ENCODE measurements at places on chromosomes 12 and 14. TPM values are rescaled to one million over a fixed set of nuclear protein-coding genes. Genes with fewer than 3 reads are reported as not detected.

Gene ARMH4
- 74.2 TPM for polyA plus RNA-seq

Gene ORAI1
- polyA plus RNA-seq: 17.2 TPM

Gene LMO3
- polyA plus RNA-seq: 3.9 TPM

Gene CCDC196
- 0.21 TPM for polyA plus RNA-seq

Gene WASHC4
- 72.8 TPM for polyA plus RNA-seq

Gene CLEC4A
- 2.2 TPM for polyA plus RNA-seq

Gene NPFF
- polyA plus RNA-seq: 1.1 TPM

Gene AQP6
- 28.6 TPM for polyA plus RNA-seq

DNA sequence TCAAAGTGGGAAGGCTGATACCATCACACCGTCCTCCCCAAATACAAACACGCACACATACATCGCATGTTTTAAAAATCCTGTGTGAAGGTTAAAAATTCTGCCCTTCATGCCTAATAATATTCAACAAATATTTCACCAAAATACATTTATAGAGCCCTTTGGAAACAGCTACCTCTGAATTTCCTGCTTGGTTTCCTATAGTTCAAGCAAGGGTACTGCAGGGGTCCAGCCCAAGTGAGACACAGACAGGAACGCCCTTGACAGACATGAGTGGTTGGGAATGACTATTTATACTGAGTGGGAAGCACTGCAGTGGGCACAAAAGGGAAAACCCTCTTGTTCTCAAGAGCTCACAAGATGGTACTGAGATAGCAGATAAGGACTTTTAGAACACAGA, 51.0 kb downstream of the ST8SIA1 start:
- no peak for DNase-seq

- no peak for DNase-seq
These were observed 99.0 kb downstream of the SAMD4A start for GRCh38 chr14:54665946-54666345.

DNA sequence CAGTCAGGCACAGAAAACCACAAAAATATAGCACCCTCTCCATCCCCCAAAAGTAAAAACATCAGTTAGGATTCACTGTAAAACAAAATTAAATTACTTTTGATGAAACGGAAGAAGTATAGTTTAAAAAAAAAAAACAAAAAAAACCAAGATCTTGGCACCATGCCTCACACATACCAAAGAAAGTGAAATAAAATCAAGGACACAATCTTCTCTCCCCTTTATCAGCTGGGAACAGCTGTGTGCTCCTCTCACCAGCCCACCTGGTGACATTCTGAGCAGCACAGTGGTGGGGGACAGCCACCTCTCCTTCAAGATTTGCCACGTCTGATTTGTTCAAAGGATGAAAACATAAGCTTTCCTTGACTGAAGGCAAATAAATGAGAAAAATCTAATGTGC, 55.5 kb downstream of the ESR2 start:
- DNase-seq: no peak

- no peak for DNase-seq
These were observed 8.2 kb downstream of the FAM234B start for GRCh38 chr12:13052421-13052820.

- DNase-seq: no peak
These were observed 714.1 kb upstream of the TMEM132C start for GRCh38 chr12:127552838-127553237.

GRCh38 chr14:49420201-49420600, 166.0 kb downstream of the RPS29 start:
- DNase-seq: no peak

- DNase-seq: no peak
These were observed 93.9 kb upstream of the ZDHHC17 start for GRCh38 chr12:76669981-76670380.

GRCh38 chr12:51867371-51867770, 18.9 kb upstream of the FIGNL2 start:
- DNase-seq: no peak

DNA sequence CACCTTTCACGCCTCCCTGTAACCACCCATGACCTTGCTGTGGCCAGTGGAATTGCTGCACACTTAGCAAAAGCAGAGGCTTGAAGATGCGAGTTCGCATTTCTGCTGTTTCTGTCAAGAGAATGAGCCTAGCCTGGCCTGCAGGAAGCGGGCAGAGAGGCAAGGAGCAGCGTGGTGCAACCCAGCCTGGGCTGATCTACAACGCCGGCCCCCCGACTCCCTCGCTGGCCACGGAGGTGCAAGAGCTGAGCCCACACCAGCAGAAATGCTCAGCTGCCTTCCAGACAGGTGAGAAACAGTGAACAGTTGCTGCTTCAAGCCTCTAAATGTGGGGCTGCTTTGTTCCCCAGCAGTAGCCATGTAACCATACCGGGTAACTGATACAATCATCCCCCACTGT, 116.4 kb downstream of the NCOR2 start:
- no peak for DNase-seq

- DNase-seq: no peak
These were observed 24.2 kb downstream of the GALNT16 start for GRCh38 chr14:69284170-69284569.

GRCh38 chr12:74644681-74645080, 107.0 kb downstream of the ATXN7L3B start:
- no peak for DNase-seq

DNA sequence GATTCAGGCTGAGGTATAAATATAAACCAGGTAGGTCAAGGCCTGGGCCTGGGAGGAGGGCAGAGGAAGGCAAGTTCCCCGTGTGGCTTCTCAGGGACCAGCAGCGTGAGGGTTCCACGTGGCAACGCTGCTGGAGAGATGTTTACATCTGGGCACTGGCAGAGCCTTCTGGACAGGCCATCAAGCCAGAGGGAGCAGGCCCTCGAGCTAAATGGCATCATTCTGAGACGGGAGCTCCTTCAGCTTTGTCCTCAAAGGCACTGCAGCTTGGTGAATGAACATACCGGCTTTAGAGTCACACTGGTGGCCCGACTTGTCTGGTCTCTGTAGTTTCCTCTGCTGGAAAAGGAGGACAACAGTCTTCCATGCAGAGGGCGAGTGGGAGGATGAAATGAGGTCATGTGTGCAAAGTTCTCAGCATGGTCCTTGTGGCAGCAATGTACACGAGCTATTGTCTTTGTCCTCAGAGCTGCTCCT, 231.3 kb downstream of the ZFP36L1 start:
- DNase-seq: no peak

DNA sequence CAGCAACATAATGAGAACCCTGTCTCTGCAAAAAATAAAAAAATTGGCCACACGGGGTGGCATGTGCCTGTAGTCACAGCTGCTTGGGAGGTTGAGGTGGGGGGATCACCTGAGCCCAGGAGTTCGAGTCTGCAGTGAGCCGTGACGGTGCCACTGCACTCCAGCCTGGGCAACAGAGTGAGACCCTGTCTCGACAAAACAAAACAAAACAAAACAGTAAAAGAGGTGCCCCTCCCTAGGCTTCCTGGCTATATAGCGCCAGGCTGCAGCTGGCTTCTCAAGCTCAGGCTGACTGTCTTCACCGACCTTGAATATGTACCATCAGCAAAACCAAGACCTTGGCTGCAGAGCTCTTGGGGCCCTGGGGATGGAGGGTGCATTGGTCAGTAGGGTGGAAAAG, 29.4 kb downstream of the TSPAN9 start:
- no peak for DNase-seq

DNA sequence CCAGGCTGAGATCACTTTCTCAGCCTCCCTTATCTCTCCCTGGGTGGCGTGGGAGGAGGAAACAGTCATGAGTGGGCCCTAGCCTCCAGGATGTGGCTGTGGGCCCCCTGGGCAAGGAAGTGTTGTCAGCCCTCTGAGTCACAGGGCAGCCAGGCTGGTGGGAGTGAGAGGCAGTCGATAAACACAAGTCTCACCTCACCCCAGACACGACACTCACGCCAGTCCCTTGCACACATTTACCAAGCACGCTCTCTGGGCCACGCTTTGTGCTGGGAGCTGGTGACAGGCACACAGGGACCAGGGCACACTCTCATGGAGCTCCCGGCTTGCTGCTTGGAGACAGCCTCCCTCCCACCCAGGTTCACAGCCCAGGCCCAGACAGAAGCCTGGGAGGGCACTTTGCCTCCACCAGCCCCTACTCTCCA, 1.9 kb upstream of the KRT79 start:
- DNase-seq: no peak

DNA sequence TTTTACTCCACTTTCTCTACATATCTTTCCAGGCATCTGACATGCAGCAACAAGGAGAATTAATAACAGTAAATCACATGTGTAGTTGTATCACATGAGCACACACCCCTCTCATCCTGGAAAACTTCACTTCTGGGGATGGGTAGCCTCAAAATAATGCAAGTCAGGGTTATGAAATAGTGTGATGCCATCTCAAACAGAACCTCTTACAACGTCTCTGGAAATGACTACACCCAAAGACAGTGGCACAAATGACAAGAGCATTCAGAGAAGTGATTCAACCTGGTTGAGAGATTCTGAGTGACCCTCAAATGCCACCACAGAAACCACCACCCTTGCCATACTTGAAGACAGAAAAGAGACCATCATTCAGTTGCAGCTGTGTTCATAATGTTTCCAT, 2.8 kb downstream of the DIO2 start:
- DNase-seq: no peak
